Fibroblast of skin of abdomen (primary cell): ENCODE measurements at places on chromosomes 6 and 20.

DNA sequence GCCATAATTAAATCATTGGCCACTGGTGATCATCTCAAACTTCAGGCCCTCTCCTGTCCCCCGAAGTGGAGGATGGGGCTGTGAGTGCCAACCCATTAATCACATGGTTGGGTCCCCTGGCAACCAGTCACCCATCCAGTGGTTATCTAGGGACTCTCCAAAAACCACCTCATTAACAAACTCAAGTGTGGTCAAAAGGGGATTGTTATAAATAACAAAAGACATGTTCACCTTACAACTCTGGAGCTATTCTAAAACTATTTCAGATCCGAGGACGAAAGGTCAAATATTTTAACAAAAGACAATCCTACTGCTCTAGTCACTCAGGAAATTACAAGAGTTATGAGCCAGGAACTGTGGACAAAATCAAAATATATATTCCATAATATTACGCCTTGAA, 95.5 kb upstream of the PRND start:
- no peak for DNase-seq

- peak; percentile 48 for DNase-seq
Measured at GRCh38 chr6:44338228-44339122, 4.0 kb upstream of the SPATS1 start.

- DNase-seq = no peak
Measured at GRCh38 chr20:55449091-55449490, 556.2 kb downstream of the CBLN4 start.

- DNase-seq = no peak
Measured at GRCh38 chr6:72446430-72446829, 175.4 kb upstream of the KCNQ5 start.

DNA sequence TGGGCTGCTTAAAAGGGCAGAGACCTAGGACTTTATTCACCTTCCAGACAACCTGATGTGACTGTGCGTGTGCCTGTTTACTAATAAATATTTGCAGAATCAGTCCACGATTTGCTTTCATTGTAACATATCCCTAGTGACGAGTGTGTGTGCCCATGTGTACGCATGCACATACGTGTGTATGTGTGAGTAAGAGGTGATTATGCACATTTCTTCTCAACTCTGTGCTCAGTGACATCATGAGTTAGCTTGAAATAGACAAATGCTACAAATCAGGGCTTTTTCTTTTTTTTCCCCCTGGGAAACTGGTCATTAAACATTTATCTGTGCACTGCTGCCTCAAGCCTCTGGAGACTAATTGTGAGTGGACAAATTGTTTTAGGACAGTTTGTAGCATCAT, 242.6 kb upstream of the SOX4 start:
- DNase-seq = no peak

DNA sequence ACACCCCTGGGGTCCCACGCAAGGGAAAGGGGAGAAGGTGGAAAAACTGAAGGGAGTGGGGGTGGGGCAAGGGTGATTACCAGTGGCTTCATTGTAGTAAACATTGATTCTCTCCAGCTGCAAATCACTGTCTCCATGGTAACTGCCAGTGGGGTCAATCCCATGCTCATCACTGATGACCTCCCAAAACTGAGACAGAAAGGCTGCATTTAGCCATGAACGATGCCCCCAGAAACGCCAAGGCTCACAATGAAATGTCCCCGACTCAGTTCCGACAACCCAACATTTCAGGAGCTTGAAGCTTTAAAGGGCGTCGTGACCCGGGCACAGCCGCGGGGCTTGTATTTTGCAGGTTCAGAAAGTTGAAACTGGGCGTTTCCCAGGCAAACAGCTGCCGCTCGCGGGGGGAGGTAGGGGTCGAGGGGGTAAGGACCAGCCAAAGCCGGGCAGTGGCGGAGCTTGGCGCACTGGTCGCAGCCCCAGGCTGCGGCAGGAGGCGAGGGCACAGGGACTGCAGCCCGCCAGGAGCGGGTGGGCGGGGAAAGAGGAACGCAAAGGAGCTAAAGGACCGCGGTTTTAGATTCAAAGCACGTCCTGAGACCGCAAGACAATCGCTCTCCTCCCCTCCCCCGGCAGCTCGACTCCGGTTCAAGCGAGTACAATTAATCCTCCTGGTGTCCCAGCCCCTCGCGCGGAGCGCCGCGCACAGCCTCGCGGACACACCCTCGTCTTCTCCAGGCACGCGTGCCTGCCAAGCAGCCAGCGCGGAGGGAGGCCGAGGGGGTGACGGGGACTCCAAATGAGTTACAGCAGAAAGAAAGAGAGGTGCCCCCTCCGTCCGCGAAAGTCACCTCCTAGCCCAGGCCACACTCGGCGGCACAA, 731 bp downstream of the TUBB2B start:
- peak; percentile 48 for DNase-seq
